Ovary (tissue), 10 donors: ENCODE measurements at places on chromosomes 3 and 15. TPM values are rescaled to one million over a fixed set of nuclear protein-coding genes. Genes with fewer than 3 reads are reported as not detected.
A peak's percentile ranks its signal among the peaks of the same experiment; 100 is the strongest.

Gene ZMYND10
- 0.81 TPM for polyA plus RNA-seq

Gene GPR176
- polyA plus RNA-seq: 3.0 TPM

Gene UACA
- 45.3 TPM for polyA plus RNA-seq

Gene CCR8
- not detected for polyA plus RNA-seq

Gene FSTL1
- polyA plus RNA-seq: 104 TPM

Gene ZNF80
- polyA plus RNA-seq: not detected

DNA sequence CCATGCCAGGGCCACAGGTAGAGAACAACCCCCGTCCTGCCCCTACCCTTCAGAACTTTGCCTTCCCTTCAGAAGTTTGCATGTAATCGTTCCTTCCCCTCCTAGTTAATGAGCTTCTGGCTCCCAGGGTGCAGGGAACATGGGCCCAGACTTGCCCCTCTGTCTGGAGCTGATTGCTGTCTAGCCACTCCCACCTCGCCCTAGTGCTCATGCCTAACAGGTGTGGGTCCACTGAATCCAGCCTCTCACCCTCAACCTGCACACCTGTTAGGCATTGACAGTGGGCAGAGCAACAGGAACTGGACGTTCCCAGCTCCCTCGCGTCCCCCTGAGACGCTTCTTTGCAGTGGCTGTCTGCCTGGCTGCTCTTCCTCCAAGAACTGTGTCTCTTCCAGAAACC lies 40.3 kb downstream of the WNT5A start:
- DNase-seq: no peak

- DNase-seq: no peak
Measured at GRCh38 chr15:25717457-25718168, 145.5 kb downstream of the ATP10A start.

DNA sequence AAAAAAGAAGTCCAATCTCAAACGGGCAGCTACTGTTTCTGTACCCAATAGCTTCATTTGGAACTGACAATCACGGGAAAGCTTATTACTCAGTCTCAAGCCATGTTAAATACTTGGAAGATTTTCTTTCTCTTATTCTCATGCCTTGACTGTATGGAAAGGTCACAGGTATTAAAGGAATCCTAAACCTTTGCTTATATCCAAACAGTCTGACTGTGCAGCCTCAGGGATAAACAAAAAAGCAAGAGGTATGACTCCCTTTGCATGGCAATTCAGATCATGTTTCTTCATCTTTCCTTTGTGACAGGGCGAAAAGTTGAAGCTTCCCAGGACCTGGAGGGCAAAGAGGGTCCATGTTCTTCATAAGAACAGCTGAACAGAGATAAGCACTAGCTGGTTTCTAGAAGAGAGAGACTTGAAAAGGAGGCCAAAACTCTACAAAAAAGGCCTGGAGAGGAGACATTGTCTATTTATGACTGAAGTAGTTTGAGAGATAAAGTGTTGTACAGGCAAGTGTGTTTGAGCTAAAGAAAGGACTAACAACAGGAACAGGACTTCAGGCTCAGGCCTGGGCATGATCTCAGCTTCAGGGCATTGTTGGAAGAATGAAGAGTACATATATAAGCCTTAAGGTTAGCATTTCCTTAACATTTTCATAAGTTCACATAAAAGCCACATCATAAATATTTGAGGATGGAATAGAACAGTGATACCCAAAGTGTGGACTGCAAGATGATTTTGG lies 231.0 kb upstream of the THRB start:
- DNase-seq: no peak

GRCh38 chr3:88984256-88984655 lies 123.2 kb upstream of the EPHA3 start:
- no peak for DNase-seq

- DNase-seq: no peak
Measured at GRCh38 chr15:74609938-74610301, 5.7 kb upstream of the CLK3 start.

- DNase-seq: no peak
Measured at GRCh38 chr3:144032531-144033239, 61.1 kb downstream of the DIPK2A start.

DNA sequence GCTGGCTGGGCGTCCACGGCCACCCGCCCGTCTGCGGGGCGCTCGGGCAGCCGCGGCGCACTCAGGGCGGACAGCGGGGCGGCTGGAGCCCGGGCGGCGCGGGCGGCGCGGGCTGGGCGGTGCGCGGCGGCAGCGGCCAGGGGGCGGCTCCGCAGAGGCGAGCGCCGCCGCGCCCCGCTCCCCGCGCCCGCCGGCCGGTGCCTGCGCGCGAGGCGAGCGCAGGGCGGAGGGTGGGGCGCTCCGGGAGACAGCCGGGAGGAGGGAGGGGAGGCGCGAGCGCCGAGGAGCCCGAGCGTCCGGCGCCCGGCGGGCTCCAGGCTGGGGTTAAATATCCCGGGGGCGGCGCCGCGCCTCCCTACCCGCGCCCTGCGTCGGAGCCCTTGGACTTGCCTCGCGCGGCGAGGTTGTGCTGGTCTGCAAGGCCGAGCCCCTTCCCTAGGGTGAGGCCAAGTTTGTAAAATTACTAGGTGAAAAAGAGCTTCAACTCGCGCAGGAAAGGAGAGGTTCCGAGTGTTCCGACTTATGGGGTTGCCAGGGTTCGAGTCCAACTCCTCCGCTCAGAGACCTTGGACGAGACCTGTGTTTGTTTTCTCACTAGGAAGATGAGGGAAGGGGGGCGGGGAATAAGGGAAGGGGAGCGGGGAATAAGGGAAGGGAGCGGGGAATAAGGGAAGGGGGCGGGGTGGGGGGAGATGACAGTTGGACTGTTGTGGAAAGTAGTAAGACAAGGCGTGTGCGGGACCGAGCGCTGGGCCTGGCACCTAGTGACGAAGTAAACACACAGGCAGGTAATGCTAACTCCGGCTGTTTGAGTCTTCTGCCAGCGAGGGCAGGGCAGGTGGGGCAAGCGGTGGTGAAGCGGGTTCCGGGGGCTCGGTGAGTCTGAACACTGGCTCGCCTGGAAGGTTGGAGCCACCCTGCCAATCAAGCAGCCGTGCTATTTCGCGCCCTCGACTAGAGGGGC lies at the start of gene TNFAIP8L3:
TNFAIP8L3 (minus strand) TSS at position 301 of the 964 bp plus-strand sequence. CDS start 311 bp downstream, outside the sequence.
- DNase-seq: peak; percentile 69

DNA sequence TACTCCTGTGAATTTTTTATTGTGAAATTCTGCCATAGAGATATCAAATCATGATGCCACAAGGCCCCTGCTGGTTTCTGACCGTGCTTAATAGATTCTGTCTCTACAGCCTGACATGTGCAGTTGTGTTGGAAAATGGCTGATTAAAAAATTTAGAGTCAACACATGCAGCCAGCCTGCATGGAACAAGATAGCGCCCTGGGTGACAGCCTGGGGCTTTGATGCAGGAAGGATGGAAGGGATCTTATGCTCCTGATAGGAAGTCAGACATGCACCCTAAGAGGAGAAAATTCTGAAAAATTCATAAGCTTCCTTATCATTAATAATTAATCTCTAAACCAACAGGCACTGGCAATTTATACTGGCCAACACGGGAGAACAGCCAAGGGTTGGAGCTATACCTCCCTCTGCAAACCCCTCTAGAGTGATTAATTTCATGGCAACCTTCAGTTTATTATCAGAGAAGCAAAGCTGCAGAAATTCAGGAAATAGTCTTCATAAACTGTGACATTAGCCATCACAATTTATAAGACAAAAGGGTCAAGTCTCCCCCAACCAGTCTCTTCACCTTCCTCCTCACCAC lies 198.4 kb downstream of the CADPS start:
- DNase-seq: no peak

- no peak for DNase-seq
Measured at GRCh38 chr3:158492685-158493084, 78.3 kb upstream of the MLF1 start.

DNA sequence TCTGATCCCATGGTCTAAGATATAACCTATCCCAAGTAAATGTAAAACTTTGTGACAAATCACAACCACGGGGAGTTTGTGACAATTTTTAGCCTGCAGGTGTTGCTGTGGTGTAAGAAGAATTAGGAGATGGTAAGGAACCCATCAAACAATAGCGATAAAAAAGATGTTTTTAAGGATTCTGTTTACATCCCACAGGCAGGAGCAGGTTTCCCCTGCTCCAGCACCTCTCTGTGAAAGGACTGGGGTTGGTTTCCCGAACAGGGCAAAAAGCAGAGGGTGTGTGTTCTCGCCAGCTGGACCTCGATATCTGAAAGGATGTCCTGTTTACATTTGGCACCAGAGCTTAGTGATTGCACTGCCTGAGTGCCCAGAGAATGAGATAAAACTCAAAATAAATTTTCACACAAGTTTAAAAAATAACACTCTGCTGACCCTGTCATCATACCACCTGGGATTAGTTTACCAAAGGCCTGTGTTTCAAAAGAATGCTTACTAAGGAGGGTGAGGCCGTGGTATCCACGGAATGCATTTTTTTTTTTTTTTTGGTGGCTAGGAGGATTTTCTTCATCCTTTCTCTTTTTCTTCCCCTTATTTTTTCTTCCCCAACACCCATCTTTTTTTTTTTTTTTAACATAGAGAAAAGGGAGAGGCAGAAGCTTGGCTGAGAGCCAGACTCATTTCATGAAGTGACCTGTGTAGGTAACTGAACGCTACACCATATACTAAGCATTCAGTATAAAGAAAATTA lies 151.8 kb upstream of the DPH6 start:
- DNase-seq: peak; percentile 38

DNA sequence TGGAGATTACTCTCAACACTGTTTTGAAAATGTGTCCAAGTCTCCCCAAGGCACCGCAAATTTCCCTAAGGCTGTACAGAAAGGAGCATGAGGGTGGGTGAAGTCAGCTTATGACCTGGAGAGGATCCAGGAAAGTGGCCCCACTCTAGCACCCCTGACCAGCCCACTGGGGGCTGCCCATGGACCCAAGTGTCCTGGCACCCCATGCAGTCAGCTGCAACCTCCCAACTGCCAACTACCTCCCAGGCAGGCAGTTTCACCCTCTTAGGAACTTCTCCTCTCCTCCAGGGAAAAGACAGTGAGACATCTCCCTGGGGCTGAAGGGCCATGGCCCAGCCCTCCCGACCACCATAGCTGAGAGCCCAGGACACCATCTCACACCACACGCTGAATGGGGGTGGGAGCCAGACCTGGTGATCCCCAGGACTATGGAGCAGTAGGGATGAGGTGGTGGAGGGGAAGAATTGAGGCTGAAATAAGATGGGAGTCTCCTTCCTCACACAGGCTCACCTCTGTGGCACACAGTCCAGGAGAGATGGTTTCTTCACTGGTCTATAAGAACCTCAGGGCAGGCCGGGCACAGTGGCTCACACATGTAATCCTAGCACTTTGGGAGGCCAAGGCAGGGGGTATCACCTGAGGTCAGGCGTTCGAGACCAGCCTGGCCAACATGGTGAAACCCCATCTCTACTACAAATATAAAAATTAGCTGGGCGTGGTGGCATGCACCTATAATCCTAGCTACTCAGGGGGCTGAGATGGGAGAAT lies 104.4 kb downstream of the DAPK2 start:
- no peak for DNase-seq
